ENCODE measurements at places on chromosomes 3 and 15.

DNA sequence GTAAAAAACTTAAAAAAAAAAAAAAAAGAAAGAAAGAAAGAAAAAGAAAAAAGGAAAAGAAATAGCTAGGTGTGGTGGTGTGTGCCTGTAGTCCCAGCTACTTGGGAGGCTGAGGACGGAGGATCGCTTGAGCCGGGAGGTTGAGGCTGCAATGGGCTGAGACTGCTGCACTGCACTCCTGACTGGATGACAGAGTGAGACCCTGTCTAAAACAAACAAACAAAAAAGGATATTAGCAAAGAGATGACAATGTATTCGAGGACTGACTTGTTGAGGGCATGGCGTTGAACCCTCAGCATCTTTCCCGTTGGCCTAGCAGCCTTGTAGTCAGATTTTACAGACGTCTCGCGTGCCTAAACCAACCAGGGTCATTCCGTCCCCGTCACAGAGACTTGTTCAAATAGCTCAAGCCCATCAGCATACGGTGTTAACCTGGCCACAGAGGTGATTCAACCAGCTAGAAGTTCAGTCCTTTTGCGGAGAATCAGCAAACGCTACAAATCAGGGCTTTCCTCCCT lies 528 bp upstream of the NIT2 start:
- DNase-seq: no peak

DNA sequence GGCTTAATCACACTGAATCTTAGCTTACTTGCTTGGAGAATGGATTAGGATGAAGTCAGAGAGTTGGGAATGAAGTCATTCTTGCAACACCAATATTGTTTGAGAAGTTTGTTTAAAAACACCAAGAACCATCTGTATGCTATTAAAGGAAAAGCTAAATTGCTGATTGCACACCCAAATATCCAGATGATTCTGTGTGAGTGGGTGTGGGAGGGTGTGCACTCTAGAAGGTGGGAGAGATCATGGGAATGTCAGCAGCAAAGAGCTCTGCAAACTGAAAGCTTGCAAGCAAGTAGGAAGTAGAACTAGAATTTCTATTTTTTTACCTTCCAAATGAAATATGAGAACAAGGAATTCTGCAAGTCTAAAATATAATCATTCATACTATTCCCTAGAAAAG lies 364.9 kb downstream of the NR2F2 start:
- DNase-seq: no peak

DNA sequence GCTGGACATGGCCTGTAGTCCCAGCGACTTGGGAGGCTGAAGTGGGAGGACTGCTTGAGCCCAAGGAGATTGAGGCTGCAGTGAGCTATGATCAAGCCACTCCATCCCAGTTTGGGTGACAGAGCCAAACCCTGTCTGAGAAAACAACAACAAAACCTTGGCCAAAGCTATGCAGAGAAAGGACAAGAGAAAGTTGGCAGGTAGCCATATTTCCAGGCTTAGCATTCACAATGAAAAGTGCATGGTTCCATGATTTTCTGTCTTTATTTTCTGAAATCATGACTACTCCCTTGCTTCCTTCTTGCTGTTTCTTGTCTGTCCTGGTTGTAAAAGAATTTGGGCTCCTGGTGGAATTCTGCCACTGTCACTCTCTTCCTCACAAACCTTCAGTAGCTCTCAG lies 284.6 kb upstream of the C2CD4B start:
- no peak for DNase-seq

DNA sequence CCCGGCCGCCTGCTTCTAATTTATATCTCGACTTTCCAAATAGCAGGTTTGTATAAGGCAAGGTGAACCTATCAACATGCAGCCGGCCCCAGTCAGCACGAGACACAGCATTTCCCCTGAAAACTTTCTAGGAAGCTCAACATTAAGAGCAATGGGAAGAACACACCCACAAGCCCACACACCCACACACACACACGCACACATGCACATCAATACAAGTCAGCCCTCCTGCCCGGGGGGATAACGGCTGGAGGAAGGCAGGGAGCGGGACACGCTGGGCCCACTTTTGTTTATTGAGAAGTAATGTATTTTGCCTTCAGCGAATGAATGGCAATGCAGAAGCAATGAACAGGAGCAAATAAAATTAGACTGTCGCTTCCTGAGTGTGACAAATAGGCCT lies 83.5 kb downstream of the PCSK6 start:
- DNase-seq: no peak

DNA sequence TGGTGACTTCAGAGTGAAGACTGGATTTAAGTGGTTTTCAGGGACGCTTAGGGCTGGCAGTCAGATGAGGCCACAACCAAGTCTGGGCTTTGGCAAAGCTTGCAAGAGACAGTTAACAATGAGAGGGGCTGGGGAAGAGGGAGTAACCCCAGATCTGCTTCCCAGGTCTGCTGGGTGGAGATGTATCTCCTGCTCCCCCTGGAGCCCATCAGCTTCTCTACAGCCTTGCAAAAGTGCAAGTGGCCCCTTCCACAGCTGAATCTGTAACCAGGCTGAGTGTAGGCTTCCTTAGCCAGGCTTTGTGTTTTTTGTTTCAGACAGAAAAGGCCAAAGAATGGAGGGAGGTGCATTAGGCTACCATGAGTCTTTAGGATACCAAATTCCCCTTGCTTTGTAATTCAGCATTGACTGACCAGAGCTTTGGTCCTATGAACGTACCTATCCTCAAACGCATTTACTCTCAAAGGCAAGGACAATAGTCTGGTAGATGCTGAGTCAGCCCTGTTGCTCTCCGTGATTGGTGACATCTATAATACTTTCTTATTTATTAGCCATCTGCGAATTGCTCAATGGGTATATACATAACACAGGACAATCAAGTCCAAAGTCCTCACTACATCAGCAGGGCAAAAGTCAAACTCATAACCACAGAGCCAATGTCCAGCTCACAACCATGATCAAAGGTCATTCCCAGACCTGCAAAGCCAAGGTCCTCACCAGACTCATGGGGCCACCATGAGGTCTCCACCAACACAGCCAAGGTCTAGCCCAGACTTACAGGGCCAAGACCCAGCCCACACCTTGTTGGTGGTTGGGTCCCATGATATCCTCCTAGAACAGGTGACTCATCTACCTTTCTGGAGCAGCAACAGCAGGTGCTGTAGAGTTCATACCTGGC lies 17.1 kb downstream of the CCDC13 start:
- DNase-seq: no peak

GRCh38 chr3:29065211-29065785 lies 215.6 kb upstream of the RBMS3 start:
- no peak for DNase-seq

- DNase-seq: no peak
Observed at GRCh38 chr3:52874864-52875587, 22.3 kb downstream of the STIMATE start.

GRCh38 chr3:161672478-161672877 lies 175.9 kb downstream of the OTOL1 start:
- no peak for DNase-seq

DNA sequence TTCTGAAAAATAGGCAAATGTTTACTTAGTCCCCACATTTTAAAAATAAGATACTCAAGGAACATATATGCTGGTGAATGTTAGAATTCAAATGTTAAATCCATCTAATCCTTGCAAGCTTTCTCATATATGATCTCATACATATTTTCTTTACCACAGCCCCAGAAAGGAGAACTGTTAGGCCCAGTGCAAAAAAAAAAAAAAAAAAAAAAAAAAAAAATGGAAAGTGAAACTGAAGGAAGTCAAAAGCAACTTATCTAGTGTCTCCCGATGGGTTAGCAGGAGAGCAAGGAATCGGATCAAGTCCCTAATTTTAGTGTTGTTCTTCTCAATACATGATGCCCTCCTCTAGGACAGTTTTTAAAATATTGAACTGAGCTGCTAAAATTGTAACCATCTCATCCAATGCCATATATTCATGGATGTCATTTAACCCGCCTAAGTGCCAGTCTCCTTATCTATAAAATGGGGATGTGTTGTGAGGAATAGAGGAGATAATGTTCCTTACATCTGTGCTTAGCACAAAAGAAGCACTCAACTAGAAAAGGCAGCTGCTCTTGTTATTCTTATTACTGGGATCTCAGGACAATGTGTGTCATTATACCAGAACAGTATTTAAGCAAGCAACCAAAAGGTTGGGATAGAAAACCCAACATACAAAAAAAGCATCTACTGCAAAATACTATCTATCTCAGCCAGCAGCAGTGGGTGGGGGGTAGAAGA lies 279.7 kb downstream of the MAGI1 start:
- DNase-seq: no peak

- peak; percentile 79 for DNase-seq
Observed at GRCh38 chr3:141487521-141488252, 860 bp downstream of the RASA2 start.

- no peak for DNase-seq
Observed at GRCh38 chr3:19891740-19892139, 42.3 kb downstream of the EFHB start.

DNA sequence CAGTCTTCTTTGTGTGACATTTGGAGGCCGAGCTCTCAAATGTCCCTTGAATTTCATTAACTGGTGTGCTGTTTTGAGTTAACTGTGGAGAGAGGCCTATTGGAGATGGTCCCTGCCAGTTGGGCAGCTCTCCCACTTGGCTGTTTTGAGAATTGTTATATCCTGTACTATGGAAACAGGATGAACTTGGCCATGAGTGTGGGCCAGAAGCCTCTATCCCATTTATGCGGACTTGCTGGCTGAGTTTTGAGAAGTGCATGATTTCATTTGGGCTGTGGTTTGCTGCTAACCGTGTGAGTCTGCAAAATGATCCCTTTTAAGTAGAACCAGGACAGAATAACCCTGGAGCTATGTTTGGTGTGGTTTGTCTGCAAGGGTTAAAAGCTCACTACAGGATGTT lies 366.0 kb downstream of the PTPRG start:
- DNase-seq: no peak

DNA sequence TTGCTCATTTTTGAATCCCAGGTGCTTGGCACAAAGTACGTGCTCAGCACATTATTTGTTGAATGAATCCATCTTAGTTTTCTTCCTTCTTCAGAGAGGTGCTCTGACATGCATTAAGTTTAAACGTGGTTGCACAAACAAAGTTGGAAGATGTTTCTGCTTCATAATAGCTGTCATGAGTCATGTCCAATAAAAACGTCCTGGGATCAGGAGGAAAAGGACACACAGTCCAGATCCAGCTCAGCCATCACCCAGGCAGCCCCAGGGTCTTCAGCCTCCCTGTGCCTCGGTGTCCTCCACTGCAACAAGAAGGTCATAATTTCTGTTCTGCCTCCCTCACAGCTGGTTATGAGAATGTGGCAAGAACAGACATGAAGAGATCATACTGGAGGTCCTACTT lies 55.4 kb downstream of the CCNL1 start:
- DNase-seq: no peak

GRCh38 chr3:19970327-19970726 lies 23.4 kb downstream of the RAB5A start:
- no peak for DNase-seq

GRCh38 chr3:112776000-112776399 lies 70.7 kb downstream of the CD200R1L start:
- no peak for DNase-seq

DNA sequence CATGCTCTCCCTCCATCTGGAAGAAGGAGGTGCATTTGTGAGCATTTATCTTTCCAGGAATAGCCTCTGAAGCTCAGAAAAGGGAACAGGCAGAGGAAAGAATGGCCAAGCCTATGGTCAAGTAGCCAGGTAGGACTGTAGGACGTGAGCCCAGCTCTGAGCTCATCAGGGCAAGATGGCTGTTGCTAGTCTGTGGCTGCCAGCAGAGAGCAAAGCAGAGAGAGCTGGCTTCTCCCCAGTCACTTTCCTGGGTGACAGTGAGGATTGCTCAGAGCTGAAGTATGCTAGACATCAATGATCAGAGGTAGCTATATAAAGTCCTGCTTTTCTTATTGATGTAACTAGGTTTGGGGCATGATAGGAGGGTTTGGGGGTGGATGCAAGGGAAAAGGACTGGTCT lies 146.1 kb upstream of the SLC24A5 start:
- no peak for DNase-seq

DNA sequence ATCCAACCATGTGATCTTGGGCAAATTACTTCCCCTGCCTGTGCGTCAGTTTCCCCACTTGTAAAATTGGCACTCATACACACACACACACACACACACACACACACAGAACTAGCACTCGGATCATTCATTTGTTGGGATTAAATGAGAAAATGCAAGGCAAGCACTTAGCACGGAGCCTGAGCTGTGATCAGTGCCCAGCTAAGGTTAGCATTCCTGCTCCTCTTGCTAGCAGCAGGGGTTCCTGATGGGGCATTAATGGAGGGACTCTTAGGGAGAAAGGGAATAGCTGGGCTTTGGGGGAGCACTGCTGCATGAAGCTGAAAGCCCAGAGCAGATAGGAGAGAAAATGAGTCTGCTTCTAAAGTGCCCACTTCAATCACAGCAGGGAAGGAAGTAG lies 187.7 kb upstream of the C2CD4B start:
- DNase-seq: no peak

DNA sequence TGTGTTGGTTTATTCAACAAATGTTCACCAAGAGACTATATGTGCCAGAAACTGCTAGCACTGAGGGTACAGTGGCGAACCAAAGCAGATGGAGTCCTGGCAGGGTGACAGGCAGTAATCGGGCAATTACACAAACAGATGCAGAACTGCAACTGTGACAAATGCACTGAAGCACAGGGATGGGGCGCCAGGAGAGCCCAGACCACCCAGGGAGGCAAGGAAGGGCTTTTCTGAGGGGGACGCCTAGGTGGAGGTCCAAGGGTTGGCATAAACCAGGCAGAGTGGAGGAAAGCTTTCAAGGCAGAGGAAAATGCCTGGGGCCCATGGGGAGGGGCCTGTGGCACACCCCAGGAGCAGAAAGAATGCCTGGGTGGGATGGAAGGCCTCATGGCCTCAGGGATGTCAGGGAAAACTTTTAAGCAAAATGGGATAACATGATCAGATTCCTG lies 5.5 kb downstream of the DIS3L start:
- no peak for DNase-seq

DNA sequence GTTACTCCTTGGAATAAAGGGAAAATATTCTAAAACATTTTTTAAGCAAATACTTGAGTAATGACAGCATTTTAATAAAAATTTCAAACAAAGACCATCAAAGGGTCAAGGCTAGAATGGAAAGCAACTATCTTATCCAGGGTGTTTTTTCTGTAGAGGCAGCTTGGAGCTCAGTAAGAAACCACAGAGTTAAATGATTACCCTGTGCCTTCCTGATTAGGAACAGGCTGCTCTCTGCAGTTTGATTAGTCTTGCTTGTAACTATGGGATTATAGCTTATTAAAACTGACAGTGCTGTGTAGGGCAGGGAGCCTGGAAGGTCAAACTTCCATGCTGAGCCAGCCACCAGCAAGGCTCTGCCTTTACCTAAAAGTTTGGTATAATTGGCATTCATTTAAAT lies 33.1 kb downstream of the QTRT2 start:
- DNase-seq: no peak

DNA sequence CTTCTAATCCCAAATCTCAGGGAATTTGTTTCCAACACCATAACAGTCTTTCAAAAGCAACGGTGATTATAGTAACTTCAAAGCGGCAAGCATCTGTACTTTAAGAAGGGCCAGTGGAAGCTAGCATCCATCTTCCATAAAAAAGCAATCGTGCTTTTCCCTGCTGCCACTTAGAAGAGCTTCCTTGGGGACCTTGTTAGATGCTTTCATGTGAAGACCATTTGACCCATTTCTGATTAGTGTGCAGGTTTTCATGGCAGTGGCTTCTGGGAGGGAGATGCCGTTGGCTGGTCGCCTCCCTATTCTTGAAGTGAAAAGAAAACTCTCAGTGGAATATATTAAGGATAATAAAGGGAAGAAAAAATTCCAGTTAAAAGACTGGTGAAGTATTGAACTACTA lies 354.1 kb downstream of the ROBO2 start:
- DNase-seq: no peak

- DNase-seq: no peak
Observed at GRCh38 chr15:48984811-48985352, 21.2 kb upstream of the SHC4 start.
